ENCODE measurements at places on chromosomes 5 and 9.
A peak's percentile ranks its signal among the peaks of the same experiment; 100 is the strongest.

DNA sequence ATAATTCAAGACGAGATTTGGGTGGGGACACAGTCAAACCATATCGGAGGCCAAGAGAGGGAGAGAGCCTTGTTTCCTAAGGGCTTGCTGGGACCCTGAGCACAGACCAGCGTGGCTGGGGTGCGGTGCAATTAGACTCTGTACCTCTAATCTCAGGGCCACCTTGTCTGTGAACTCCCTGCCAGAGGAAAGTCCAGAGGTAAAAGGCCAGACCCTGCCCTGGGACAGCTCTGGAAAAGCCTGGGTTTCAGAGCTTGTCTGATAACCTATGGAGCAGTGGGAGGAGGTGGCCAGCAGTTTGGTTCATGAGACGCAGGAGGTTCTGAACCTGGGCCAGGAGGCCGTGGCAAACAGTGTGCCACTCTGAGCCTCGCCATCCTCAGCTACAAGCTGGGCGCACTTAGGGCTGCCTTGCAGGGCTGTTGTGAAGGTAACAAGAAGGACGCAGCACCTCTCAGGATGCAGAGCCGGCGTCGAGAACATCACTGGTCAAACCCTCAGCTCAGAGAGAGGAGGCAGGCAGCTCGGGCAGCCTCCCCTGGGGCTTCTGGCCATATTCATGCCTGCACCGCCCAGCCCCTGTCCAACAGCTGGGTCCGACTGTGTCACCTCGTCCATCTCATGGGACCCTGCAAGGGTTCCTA is 4.8 kb upstream of the DOLPP1 start:
- no peak for DNase-seq

DNA sequence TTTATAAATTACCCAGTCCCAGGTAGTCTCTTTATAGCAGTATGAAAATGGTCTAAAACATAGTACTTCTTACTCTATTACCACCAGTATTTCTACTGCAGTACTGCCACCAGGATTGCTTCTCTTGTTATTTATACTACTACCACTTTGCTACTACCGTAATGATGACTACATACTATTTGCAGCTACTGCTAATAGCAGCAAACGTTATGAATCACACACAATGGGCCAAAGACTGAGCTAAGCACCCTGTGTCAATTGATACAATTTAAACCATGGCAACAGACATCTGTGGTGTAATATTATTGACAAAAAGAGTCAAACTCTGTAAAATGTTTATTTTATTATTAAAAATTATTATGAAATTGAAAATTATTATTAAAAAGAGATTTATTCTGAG is 15.3 kb upstream of the KIF12 start:
- peak; percentile 63 for DNase-seq

- no peak for DNase-seq
Observed at GRCh38 chr5:150428106-150428876, 15.6 kb upstream of the CD74 start.

DNA sequence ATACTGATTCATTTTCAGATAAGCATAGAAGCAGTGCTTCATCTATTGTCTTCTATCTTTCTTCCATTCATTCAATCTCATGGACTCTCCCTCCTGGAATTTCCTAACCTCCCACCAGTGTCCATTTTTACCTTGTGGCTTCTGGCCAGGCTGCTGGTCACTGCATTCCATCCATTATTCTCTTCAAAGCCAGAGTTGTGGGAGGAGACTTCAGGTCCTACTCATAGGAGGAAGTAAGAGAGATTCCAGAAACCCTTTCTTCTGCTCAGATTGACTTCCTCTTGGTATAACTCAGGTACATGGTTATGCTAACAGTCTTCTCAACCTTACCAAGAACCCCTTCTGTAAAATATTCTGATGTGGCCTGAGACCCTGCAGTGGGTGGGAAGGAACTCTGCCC is 153.3 kb upstream of the SLC12A2 start:
- peak; percentile 56 for DNase-seq

- DNase-seq, result peak; percentile 4
Observed at GRCh38 chr5:8676695-8677094, 807.7 kb downstream of the MTRR start.

- DNase-seq, result peak; percentile 63
Observed at GRCh38 chr9:13274886-13275641, 4.4 kb downstream of the MPDZ start.
